ENCODE measurements at places on chromosomes 12 and 14. TPM values are rescaled to one million over a fixed set of nuclear protein-coding genes. Genes with fewer than 3 reads are reported as not detected.

DAO gene
- not detected for total RNA-seq

INHBC gene
- not detected for total RNA-seq

BMP4 gene
- total RNA-seq, result 0.83 TPM

RDH12 gene
- not detected for total RNA-seq

FAIM2 gene
- total RNA-seq, result 0.95 TPM

C3AR1 gene
- total RNA-seq, result 12.2 TPM

HSP90B1 gene
- 378 TPM for total RNA-seq

GRCh38 chr12:107645630-107646333, 39.8 kb upstream of the PWP1 start:
- DNase-seq, result no peak
- no peaks in the 10 kb centered on the region for H3K36me3 ChIP-seq
- H3K27me3 ChIP-seq, result no peaks in the 10 kb centered on the region
- H3K4me3 ChIP-seq, result no peak overlapping the region
- no peaks in the 10 kb centered on the region for H3K4me1 ChIP-seq
- no peak overlapping the region for H3K27ac ChIP-seq

- H3K4me3 ChIP-seq, result no peak overlapping the region
- peaks cover 3% of the 10 kb centered on the region for H3K27me3 ChIP-seq
- H3K4me1 ChIP-seq, result no peaks in the 10 kb centered on the region
- no peaks in the 10 kb centered on the region for H3K36me3 ChIP-seq
Measured at GRCh38 chr12:32918890-32919801, 22.6 kb upstream of the PKP2 start.

GRCh38 chr12:122499991-122500684, 594 bp downstream of the ZCCHC8 start:
- peaks cover 44% of the 10 kb centered on the region for H3K4me1 ChIP-seq
- H3K36me3 ChIP-seq, result peaks cover 46% of the 10 kb centered on the region
- peak; percentile 61 for DNase-seq
- no peaks in the 10 kb centered on the region for H3K27me3 ChIP-seq
- peak overlapping the region; percentile 97 for H3K27ac ChIP-seq
- H3K4me3 ChIP-seq, result peak overlapping the region; percentile 99

DNA sequence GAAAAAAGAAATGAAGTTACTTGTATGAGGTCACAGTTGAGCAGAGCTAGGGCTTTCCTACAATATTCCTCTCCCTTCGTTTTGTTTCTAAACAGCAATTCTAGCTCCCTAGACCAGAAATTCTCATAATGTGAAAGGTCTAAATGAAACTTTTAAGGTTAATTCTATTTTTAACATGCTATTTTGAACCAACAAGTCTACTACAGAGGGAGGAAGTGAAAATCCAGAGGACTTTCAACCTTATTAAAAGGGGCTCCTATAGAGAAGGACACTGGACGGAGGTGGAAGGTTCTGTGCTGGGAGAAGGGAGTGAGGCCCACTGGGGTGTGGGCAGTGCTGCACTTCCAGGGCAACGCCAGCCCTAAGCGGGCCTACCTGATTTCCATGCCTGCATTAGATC, 13.4 kb downstream of the GSG1 start:
- H3K36me3 ChIP-seq, result peaks cover 3% of the 10 kb centered on the region
- no peak overlapping the region for H3K4me3 ChIP-seq
- H3K4me1 ChIP-seq, result peaks cover 11% of the 10 kb centered on the region
- no peak overlapping the region for H3K27ac ChIP-seq
- DNase-seq, result no peak

DNA sequence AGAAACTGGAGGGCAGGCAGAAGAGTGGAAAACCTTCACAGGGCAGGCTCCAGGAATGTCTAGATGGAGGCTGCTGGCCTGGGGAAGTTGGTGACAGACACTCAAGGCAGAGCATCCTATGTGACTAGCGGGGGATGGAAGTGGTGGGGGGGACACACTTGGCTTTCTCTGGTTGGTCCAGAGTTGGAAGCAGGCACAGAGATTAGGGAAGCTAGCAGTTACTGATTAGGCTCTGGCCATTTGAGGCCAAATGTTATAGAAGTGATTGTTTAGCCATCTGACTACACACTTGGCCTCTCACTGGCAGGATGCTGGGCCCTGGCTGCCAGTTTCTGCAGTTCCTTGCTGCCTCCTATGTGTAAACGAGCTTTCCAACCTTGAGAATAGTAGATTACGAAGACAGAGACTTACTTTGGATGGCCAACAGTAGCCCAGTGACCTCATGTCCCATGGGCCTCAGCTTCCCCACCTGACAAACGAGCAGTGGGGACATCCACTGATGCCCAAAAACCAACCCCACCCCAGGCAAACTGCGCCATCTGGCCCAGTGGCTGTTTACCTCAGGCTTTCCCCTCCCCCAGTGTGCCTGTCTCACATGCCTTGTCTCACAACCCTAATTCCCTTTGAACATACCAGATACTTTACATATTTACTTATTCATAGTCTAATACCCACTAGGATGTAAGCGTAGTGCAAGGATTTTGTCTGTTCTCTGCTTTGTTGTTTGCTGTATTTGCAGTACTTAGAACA, 102.7 kb downstream of the PAPLN start:
- DNase-seq, result no peak
- peaks cover 7% of the 10 kb centered on the region for H3K4me1 ChIP-seq
- no peaks in the 10 kb centered on the region for H3K27me3 ChIP-seq
- no peak overlapping the region for H3K4me3 ChIP-seq

DNA sequence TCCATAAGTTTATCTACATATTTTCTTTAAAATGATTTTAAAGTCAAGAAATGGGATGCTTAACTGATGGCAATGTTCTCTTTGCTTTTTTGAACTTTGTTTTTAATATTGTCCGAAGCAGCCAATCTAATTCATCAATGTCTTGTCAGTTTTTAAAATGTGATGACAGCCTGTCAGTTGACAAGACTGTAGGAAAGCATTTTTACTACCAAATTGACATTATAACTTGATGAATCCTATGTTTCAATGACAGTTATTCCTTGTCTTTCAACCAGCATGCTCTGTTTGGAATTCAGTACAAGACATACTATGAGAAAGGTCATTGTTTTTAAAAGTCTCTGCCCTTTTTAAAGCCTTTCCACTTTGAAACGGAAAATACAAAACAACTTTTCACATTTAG, 1073.2 kb downstream of the TMTC2 start:
- no peak overlapping the region for H3K27ac ChIP-seq
- DNase-seq, result no peak
- no peaks in the 10 kb centered on the region for H3K36me3 ChIP-seq
- no peak overlapping the region for H3K4me3 ChIP-seq

DNA sequence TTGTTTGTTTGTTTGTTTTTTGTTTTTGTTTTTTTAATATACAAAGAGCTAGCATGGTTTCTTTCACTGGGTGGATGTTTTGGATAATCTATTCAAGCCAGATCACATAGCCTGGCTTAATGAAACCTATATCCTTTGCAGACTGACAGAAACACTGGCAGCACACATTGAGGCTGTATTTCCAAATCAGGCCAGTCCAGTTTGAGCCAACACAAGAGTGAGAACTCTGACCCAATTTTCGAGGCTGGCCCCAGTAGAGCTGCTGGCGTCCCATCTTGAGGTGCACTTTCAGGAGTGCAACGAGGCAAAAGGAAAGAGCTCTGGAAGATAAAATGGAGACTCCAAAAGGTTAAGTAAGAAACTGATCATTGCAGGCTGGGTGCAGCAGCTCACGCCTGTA, 43.9 kb upstream of the ACTN1 start:
- no peak overlapping the region for H3K4me3 ChIP-seq
- H3K36me3 ChIP-seq, result no peaks in the 10 kb centered on the region
- H3K4me1 ChIP-seq, result peaks cover 4% of the 10 kb centered on the region
- no peak overlapping the region for H3K27ac ChIP-seq

- no peaks in the 10 kb centered on the region for H3K27me3 ChIP-seq
- peak overlapping the region; percentile 28 for H3K4me3 ChIP-seq
- H3K4me1 ChIP-seq, result peaks cover 14% of the 10 kb centered on the region
- peak overlapping the region; percentile 62 for H3K27ac ChIP-seq
- DNase-seq, result no peak
Measured at GRCh38 chr12:100164153-100164704, 21.6 kb upstream of the BLTP3B start.

GRCh38 chr12:53543539-53543938, 36.3 kb upstream of the NPFF start:
- H3K4me1 ChIP-seq, result peaks cover 9% of the 10 kb centered on the region
- no peak overlapping the region for H3K4me3 ChIP-seq
- DNase-seq, result peak; percentile 51
- no peak overlapping the region for H3K27ac ChIP-seq

- H3K27me3 ChIP-seq, result no peaks in the 10 kb centered on the region
- H3K4me3 ChIP-seq, result no peak overlapping the region
- no peak overlapping the region for H3K27ac ChIP-seq
- no peak for DNase-seq
- H3K36me3 ChIP-seq, result peaks cover 9% of the 10 kb centered on the region
Measured at GRCh38 chr12:1380171-1380851, 214.1 kb downstream of the FBXL14 start.

GRCh38 chr12:10716704-10717315, 6.3 kb downstream of the YBX3 start:
- no peak overlapping the region for H3K27ac ChIP-seq
- no peak overlapping the region for H3K4me3 ChIP-seq
- DNase-seq, result no peak

DNA sequence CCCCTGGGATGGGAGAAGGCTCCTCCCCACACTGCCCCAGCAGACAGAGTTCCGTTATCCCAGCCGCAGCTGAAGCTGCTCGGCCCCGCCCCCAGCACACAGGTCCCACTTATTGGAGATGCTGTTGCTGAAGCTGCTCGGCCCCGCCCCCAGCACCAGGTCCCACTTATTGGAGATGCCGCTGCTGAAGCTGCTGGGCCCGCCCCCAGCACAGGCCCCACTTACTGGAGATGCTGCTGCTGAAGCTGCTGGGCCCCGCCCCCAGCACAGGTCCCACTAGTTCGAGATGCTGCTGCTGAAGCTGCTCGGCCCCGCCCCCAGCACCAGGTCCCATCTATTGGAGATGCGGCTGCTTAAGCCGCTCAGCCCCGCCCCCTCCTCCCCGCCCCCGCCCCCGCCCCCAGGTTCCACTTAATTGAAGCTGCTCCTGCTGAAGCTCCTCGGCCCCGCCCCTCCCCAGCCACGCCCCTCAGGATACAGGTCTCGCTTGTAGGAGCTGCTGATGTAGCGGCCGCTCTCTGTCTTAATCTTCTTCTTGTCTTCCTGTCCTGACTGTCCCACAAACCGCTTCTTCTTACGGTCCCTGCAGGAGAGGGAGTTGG, 12.0 kb downstream of the CFAP73 start:
- H3K36me3 ChIP-seq, result peaks cover 55% of the 10 kb centered on the region
- no peaks in the 10 kb centered on the region for H3K27me3 ChIP-seq
- no peaks in the 10 kb centered on the region for H3K4me1 ChIP-seq
- H3K4me3 ChIP-seq, result no peak overlapping the region
- H3K27ac ChIP-seq, result no peak overlapping the region

- no peaks in the 10 kb centered on the region for H3K36me3 ChIP-seq
- no peaks in the 10 kb centered on the region for H3K4me1 ChIP-seq
- H3K4me3 ChIP-seq, result no peak overlapping the region
- H3K27ac ChIP-seq, result no peak overlapping the region
- H3K27me3 ChIP-seq, result no peaks in the 10 kb centered on the region
Measured at GRCh38 chr12:16553457-16553856, 52.5 kb downstream of the LMO3 start.

DNA sequence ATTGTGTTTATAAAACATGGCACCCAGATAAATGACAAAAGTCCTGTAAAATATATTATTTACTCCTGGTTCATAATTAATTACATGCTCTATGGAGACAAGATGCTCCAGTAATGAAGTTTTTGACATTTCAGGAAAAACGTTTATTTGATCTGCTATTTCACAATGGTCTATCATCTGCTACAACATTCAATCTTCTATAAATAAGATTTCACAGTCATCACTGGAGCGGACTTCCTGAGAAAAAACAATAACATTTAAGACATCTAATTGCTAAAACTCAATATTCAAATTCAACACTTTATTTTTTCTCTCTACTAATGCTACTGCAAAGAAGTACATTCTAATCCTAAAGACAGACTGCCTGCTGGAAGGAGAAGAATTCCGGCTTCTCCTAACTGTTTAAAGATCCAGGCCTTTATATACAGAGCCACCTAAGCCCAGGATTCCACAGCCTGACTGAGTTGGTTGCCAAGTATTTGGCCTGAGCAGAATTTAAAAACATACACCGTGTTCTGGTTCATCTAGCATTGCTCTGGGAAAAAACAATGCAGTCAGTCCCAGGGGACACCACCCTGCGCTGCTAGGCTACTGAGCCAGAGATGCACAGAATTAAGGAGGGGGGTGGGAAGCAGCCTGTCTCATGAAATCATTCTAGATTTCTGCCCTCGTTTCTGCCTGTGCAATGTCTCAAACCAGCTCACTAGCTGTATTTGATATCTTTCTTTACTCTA, 58.0 kb downstream of the TMTC1 start:
- H3K27me3 ChIP-seq, result no peaks in the 10 kb centered on the region
- no peak overlapping the region for H3K4me3 ChIP-seq
- H3K27ac ChIP-seq, result no peak overlapping the region
- H3K36me3 ChIP-seq, result no peaks in the 10 kb centered on the region
- no peak for DNase-seq

GRCh38 chr14:101033446-101034165, 130.1 kb upstream of the RTL1 start:
- no peaks in the 10 kb centered on the region for H3K4me1 ChIP-seq
- no peak overlapping the region for H3K4me3 ChIP-seq
- DNase-seq, result no peak

DNA sequence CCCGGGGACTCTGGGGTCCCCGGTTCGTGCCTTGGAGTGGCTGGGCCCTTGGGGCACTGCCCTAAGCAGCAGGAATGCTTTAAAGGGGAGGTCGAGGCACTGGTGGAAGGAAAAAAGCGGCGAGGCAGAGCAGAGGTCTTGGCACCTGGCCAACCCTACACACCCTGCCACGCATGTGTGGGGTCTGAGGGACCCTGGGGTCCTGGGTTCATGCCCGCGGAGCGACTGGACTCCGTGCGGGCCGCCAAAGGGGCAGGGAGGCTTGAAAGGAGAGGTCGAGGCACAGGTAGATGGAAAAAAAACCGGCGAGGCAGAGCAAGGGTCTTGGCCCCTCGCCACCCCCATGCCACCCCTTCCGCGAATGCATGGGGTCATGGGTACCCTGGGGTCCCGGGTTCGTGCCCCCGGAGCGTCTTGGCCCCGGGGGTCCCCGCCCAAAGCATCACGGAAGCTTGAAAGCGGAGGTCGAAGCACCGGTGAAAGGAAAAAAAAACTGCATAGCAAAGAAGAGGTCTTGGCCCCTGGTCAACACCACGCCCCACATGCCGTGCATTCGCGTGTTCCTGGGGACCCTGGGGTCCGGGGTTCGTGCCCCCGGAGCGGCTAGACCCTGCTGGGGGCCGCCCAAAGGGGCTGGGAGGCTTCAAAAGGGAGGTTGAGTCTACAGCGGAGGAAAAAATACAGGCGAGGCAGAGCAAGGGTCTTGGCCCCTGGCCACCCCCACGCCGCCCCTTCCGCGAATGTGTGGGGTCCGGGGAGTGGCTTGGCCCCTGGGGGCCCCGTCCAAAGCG, 312.9 kb downstream of the ALG10 start:
- H3K27me3 ChIP-seq, result no peaks in the 10 kb centered on the region
- no peak overlapping the region for H3K27ac ChIP-seq
- peaks cover 4% of the 10 kb centered on the region for H3K36me3 ChIP-seq
- no peak for DNase-seq
- no peaks in the 10 kb centered on the region for H3K4me1 ChIP-seq

- H3K4me1 ChIP-seq, result no peaks in the 10 kb centered on the region
- H3K4me3 ChIP-seq, result no peak overlapping the region
- no peaks in the 10 kb centered on the region for H3K27me3 ChIP-seq
- no peak overlapping the region for H3K27ac ChIP-seq
Measured at GRCh38 chr12:131163189-131163738, 209.6 kb downstream of the ADGRD1 start.

- no peak overlapping the region for H3K4me3 ChIP-seq
- no peaks in the 10 kb centered on the region for H3K27me3 ChIP-seq
- H3K4me1 ChIP-seq, result no peaks in the 10 kb centered on the region
Measured at GRCh38 chr12:8773461-8773860, 49.0 kb upstream of the A2ML1 start.

All from activated CD4-positive, alpha-beta memory T cell treated with anti-CD3 and anti-CD28 coated beads, Interleukin-2, amount 10 ng/mL, durations not matched to agents 7 days and 5 days (primary cell).